ENCODE measurements at places on chromosomes 12 and 14.

DNA sequence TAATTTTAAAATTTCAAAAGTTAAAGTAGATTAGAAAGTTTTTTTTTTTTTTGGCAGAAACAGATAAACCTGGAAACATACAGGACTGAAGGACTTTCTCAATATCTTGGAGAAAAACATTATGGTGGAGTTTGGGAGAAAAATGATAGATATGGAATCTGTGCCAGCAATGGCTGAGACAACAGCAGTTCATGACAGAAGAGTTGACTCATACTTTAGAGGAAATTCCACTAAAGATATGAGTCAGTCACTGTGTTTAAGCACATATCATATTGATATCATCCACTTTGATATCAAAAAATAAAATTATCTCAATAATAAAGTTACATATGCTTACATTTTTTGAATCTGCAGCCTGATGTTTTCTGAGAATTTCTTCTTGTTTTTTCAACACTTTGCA lies 193.9 kb upstream of the OR4E1 start:
- DNase-seq, result peak; percentile 86

GRCh38 chr14:63205866-63206265 lies 1.6 kb downstream of the RHOJ start:
- DNase-seq, result peak; percentile 88

GRCh38 chr12:11686120-11686519 lies 36.6 kb downstream of the ETV6 start:
- DNase-seq, result no peak

- no peak for DNase-seq
Observed at GRCh38 chr14:77212943-77213678, 31.5 kb downstream of the TMEM63C start.

- DNase-seq, result peak; percentile 70
Observed at GRCh38 chr14:59337141-59337611, 128.0 kb downstream of the GPR135 start.

GRCh38 chr12:4134448-4135263 lies 138.9 kb upstream of the CCND2 start:
- DNase-seq, result no peak

GRCh38 chr12:14991069-14991468 lies 18.2 kb downstream of the PDE6H start:
- DNase-seq, result no peak

- peak; percentile 54 for DNase-seq
Observed at GRCh38 chr12:83102499-83102898, 415.8 kb downstream of the TMTC2 start.

DNA sequence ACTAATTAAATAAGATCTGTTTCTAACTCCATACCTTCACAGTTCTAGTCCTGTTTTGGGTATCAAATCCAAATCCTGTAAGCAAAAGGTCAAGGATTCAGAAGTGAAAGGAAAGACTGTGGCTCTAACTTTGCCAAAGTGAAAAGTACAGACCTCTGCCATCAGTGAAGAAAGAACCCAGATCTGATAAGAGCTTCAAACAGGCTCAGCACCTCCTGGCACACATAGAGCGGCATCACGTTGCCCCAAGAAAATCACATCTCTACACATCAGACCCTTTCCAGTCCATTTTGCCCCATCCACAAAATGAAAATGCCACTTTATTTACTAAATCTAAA lies 23.2 kb downstream of the CLIP1 start:
- DNase-seq, result no peak

GRCh38 chr14:77158882-77159255 lies 17.3 kb upstream of the ZDHHC22 start:
- no peak for DNase-seq

DNA sequence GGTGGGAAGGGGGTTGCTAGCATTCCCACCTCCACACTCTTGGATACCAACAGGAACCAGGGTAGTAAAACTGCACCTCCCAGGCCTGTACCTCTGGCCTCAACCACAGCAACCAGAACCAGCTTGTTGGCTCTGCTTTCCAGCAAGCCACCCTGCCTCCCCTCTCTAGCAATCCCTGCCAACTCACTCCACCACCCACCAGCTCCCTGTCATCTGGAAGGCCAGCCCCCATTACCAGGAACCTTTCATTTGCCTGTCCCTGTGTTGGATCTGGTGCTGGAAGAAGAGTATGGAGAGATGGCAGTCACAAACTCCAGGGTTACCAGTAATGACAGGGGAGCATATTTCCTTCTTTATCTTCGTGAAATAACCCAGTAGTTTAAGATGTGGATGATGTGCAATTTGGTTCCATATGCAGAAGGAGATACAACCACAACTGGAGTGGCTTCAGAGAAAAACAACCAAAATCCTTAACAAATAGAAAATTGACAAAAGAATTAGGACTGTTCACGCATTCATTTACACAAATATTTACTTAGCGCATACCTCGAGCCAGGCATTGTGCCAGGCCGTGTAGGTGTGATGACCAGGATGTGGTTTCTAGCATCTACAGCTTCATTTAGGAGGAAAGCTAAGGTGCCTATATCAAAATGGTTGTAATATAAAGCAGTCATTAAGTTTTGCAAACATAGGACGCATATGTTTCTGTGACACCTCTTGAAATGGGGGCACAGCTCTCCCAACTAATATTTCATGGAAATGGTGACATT lies 3.4 kb downstream of the B4GALNT3 start:
- DNase-seq, result no peak

GRCh38 chr12:117563007-117563406 lies 201.6 kb upstream of the NOS1 start:
- no peak for DNase-seq

DNA sequence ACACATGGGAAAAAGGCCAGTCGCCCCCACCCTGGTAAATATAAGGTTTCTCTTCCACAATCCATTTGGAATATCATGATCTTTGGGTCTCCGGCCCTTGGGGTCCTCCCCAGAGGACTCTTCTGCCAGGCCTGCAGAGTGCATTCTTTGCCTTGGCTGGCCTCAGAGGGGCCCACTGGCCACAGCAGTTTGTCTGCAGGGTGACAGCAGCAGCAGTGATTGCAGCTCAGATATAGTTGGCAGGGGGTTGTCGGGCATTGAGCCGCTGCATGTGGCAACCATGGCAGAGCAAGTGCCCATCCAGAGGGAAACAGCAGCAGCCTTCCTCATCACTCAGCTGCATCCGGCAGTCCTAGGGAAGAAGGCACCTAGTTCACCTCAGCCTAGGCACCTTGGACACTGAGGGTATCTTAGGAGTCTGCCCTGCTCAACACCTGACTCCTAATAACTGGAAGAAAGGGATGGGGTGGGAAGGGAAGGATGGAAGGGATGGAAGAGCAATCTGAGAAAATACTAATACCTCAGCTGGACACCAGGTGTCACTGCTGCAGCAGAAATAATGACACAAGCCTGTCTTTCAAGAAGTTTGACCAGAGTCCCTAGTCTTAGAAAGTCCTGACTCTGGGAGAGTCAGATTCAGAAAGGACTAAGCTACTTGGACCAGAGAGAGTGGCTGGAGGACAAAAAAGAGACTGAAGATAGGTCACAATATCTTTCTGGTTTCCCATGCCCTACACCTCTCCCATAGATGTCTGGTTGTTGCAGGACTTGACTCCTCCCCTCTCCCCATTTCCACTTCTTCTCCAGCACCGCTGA lies 8.9 kb downstream of the AJUBA start:
- DNase-seq, result peak; percentile 72

- DNase-seq, result no peak
Observed at GRCh38 chr12:101777485-101777884, 38.2 kb upstream of the SYCP3 start.

DNA sequence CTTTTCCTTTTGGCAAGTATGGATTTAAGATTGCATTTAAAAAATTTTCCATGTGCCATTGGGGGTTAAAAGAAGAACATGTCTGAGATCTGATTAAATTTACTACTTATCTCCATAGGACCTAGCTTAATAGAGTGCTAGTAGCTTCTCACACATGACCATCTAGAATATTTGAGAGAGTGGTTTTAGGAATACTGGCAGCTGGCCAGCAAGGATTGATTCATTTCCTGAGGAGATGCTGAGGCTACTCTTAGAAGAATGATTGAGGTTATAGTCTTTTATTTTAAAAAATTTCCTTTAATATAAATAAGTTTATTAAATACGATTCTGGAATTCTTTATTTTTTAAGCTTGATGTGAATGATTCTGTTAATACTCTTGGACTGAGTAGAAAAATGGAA lies 56.2 kb downstream of the MIPOL1 start:
- DNase-seq, result peak; percentile 82

- DNase-seq, result no peak
Observed at GRCh38 chr12:13435235-13435933, 238.9 kb downstream of the EMP1 start.

GRCh38 chr14:50783563-50783962 lies 47.4 kb downstream of the NIN start:
- no peak for DNase-seq

GRCh38 chr14:72736786-72737559 lies 156.9 kb downstream of the DPF3 start:
- no peak for DNase-seq

DNA sequence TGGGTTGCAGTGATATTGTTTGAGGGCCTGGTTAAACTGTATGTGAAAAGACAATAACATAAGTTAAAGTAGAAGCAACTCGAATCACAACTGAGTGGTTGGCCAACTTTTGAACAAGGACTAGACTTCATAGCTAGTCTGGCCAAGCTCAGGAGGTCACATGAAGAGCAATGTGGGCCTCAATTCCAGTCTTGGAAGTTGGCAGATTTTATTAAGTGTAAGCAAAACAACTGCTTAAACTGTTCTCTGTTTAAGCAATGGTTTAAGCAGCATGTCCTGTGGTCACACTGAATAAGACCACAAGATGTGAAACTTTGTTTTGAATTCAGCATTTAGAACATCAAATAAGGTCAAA lies 100.4 kb downstream of the TMTC3 start:
- no peak for DNase-seq

GRCh38 chr14:55904086-55904485 lies 214.1 kb upstream of the PELI2 start:
- DNase-seq, result no peak

DNA sequence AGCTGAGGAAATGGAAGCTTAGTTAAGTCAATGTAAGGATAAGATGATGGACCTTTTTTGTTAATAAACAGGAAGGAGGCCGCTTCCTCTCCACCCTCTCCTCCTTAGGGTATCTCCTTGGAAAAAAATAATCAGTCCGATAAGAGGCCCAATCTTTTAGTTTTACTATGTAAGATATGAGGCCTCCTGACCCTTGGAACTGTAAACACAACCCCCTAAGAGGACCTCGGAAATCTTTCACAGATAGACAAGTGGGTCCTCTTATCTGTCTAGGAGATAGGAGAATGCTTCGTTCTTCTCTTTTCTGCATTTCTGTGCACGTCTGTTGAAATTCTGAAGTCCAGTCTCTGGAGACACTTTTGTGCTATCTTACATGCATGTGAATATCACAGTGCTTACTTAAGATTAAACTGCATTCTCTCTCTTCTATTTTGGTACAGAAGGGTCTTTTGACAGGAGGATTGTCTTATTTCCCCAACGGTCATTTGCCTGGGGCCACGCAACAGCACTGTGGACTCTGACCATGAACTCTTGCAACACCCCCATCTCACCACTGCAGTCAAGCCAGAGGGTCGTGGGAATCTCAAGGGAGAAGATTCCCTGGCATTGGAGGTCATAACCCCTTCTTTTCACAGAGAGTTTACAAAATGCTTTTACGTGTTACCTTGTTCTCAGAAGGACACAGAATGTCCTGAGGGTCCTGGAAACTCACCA lies 313.0 kb upstream of the RTL1 start:
- DNase-seq, result no peak

GRCh38 chr14:58048219-58048618 lies 103.8 kb downstream of the ARMH4 start:
- no peak for DNase-seq

DNA sequence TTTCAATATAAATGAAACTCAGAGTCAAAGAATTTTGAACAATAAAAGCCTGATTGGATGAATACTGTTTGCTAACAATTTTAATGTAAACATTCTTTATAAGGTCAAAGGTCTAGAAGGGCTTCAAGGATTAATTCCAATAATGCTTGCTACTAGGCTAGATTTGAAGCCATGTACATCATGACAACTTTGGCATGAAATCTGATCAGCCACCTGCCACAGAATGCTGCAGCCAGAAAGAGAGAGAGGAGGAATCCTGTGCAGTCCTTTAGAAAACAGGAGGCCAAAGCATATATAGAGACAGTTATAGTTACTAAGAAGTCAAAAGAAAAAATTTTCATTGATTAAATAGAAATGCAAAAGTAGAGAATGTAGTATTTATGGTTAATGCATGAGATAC lies 47.1 kb downstream of the ABCD2 start:
- DNase-seq, result no peak

DNA sequence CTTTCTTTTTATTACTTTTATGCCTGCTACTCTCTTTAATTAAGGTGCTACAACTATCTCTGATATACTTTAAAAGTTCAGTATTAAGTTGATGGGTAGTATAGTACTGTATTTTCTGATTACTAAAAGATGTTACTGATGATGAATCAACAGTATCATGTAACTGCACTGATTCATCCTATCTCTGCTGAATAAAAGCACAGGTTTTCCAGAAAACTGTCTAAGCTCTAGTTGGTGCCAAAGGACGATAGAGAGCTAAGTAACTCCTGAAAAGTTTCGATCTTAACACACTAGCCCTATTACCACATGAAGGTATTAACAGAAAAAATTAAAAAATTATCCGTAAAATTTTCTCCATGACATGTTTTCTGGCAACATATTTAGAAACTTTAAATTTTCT lies 2.1 kb downstream of the SCAF11 start:
- DNase-seq, result no peak

DNA sequence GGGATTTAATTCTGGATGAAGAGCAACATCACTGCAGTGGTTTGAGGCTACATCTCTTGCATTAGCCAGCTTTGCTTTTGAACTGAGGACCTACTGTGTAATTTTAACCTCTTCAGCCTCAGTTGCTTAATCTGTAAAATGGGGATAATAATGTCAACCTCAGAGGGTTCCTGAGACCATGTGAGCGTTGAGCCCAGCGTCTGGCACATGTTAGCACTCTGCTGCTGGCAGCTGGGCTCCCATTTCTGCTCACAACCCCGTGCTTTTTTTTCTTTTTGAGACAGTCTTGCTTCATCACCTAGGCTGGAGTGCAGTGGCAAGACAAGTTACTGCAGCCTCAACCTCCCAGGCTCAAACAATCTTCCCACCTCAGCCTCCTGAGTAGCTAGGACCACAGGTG lies 31.6 kb downstream of the TESC start:
- no peak for DNase-seq

DNA sequence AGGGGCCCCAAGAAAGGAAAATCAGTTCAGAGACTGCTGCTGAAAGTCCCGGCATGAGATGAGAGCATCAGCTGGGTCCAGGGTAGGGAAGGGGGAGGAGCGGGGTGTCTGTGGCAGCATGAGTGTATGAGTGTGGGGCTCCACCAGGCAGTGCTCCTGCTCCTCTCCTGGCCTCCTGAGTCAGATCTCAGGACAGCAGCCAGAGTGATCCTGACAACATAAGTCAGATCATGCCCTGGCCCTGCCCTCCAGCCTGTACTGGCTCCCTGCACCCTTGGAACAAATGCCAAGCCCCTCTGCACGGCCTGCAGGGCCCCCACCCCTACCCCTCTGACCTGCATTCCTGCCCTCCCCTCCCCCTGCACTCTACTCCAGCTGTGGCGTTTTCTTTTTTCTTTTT lies 24.2 kb upstream of the LRP1-AS start:
- DNase-seq, result no peak

All from endothelial cell of umbilical vein (primary cell).